ENCODE measurements at places on chromosomes 13 and 19.

DNA sequence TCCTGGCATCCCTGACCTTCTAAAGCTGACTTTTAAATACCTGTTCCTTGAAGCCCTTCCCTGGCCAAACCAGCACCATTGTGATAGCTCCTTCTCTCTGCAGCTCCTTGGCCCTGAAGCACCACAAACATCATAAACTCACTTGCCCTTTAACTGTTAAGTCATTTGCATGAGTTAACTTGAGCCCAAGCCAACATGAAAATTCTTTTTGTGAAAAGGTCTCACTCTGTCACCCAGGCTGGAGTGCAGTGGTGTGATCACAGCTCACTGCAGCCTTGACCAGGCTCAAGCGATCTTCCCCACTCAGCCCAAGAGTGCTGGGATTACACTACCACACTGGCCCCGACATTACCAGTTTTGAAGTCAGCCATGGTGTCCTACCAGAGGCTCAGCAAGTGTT, 87.8 kb downstream of the ZIC5 start:
- H3K27me3 ChIP-seq: no peaks in the 10 kb centered on the region
- peak; percentile 40 for DNase-seq
- no peak overlapping the region for H3K27ac ChIP-seq
- no peak overlapping the region for H3K4me3 ChIP-seq
- no peaks in the 10 kb centered on the region for H3K36me3 ChIP-seq

- DNase-seq: no peak
- H3K36me3 ChIP-seq: no peaks in the 10 kb centered on the region
- no peak overlapping the region for H3K27ac ChIP-seq
- H3K4me1 ChIP-seq: peaks cover 18% of the 10 kb centered on the region
- no peaks in the 10 kb centered on the region for H3K27me3 ChIP-seq
- H3K4me3 ChIP-seq: no peak overlapping the region
Measured at GRCh38 chr13:39313721-39314120, 275.5 kb downstream of the NHLRC3 start.

DNA sequence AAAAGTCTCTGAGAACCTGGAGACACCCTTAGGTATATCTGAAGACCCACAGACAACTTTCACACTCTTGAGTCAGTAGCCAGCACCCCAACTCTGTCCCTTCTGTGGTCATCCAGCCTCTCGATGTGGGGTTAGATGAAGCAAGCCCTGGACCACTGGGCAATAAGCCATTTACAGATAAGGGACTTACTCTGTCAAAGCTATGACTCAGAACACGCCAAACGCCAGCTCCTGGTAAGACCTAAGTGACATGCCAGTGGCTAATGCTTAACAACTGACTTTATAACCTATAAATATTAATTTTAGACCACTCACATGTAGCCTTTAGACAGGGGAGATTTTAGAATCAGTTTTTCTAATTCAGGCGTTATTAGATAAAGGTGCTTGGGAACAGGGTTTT, 85.7 kb downstream of the SHISA2 start:
- H3K27ac ChIP-seq: no peak overlapping the region
- no peak for DNase-seq
- H3K4me3 ChIP-seq: no peak overlapping the region
- H3K36me3 ChIP-seq: no peaks in the 10 kb centered on the region
- H3K27me3 ChIP-seq: no peaks in the 10 kb centered on the region
- H3K4me1 ChIP-seq: no peaks in the 10 kb centered on the region

GRCh38 chr19:19499272-19499995, 15.9 kb downstream of the TSSK6 start:
- H3K27me3 ChIP-seq: no peaks in the 10 kb centered on the region
- no peak overlapping the region for H3K27ac ChIP-seq
- DNase-seq: no peak
- H3K36me3 ChIP-seq: no peaks in the 10 kb centered on the region
- H3K4me1 ChIP-seq: no peaks in the 10 kb centered on the region

DNA sequence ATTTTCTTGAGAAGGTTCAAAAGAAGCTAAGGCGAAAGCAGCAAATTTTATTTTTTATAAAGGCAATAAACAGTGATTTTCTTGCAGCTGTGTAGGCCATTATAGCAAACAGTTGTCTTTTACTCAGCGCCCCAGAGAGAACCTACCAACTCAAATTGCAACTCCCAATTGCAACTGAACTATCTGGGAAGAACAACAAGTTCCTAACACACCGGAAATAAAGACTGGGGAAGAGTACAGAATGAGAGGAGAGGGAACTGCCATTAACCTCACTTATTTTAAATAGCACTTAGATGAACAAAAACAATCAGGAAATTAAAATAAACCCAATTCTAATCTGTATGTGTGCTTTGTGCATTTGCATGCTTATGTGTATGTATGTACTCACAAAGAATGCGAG, 171.1 kb downstream of the KCTD12 start:
- DNase-seq: no peak
- no peak overlapping the region for H3K4me3 ChIP-seq
- no peaks in the 10 kb centered on the region for H3K36me3 ChIP-seq
- no peaks in the 10 kb centered on the region for H3K4me1 ChIP-seq

DNA sequence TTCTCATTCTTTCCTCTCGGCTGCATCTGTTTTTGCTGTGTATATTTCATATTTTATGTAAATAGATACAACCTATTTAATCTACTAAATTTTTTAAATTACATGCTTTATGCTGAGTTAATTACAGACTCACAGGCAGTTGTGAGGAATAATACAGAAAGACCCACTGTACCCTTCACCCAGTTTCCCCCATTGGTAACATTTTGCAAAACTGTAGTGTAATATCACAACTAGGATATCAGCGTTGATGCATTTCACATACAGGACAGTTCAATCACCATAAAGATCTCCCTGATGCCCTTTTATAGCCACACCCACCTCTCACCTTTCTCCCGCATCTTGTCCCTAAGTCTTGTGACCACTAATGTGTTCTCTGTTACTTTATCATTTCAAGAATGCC, 43.5 kb downstream of the GSX1 start:
- no peaks in the 10 kb centered on the region for H3K36me3 ChIP-seq
- no peak overlapping the region for H3K4me3 ChIP-seq
- H3K27ac ChIP-seq: no peak overlapping the region
- DNase-seq: no peak

GRCh38 chr19:12159773-12160414, 3.0 kb upstream of the ZNF136 start:
- H3K4me1 ChIP-seq: peaks cover 36% of the 10 kb centered on the region
- no peaks in the 10 kb centered on the region for H3K27me3 ChIP-seq
- no peak for DNase-seq

DNA sequence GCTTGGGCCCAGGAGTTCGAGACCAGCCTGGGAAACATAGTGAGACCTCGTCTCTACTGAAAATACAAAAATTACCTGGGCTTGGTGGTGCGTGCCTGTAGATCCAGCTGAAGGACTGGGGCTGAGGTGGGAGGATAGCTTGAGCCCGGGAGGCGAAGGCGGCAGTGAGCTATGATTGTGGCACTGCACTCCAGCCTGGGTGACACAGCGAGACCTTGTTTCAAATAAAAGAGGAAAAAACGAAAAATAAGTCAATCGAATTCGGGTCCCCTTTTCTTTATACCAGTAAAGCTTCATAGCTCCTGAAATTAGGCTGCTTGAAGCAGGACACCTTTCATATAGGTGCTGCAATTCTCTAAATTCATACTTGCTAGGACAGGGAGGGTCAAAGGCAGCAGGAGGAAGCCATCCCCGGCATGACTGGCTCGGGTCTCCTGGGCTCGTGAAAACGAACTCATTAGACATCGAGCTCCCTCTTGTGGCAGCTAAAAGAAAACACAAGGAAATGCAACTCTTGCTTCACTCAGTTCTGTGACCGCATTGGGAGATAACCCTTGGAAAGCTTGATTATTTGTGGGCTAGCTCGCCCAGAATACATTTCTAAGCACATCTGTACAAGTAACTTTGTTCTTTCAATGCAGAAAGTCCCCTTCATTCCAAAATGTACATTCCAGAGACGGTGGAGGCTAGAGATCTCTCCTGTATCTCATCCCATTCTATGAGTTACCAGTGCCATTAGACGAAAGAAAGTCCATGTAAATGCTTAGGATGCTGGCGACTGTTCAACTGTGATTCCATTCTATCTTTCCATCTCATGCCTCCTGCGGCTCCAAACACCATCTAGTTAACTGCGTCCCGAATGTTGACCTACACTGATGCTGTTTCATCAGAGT, 16.8 kb downstream of the FPR2 start:
- no peak overlapping the region for H3K27ac ChIP-seq
- no peaks in the 10 kb centered on the region for H3K27me3 ChIP-seq
- no peaks in the 10 kb centered on the region for H3K4me1 ChIP-seq
- no peaks in the 10 kb centered on the region for H3K36me3 ChIP-seq
- H3K4me3 ChIP-seq: no peak overlapping the region
- DNase-seq: no peak

DNA sequence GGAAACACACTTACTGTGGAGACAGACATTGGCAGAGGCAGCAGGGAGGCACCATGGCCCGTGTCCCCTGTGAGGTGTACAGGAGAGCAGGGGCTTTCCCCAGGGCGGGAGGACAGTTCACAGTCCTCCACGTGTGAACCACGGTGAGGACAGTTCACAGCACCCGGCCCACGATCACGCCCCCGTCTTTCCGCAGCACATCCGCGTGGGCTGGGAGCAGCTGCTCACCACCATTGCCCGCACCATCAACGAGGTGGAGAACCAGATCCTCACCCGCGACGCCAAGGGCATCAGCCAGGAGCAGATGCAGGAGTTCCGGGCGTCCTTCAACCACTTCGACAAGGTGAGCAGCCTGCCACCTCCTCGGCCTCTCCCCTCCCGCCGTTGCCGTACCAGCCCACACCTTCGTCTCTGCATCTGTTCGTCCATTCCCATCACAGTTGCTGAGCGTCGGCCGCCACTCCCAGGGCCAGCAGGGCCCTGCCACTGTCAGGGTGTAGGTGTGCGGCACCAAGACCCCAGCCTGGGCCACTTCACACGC, 17.4 kb downstream of the CAPN12 start:
- no peaks in the 10 kb centered on the region for H3K27me3 ChIP-seq
- H3K27ac ChIP-seq: peak overlapping the region; percentile 9
- H3K4me1 ChIP-seq: peaks cover 14% of the 10 kb centered on the region
- H3K36me3 ChIP-seq: no peaks in the 10 kb centered on the region

DNA sequence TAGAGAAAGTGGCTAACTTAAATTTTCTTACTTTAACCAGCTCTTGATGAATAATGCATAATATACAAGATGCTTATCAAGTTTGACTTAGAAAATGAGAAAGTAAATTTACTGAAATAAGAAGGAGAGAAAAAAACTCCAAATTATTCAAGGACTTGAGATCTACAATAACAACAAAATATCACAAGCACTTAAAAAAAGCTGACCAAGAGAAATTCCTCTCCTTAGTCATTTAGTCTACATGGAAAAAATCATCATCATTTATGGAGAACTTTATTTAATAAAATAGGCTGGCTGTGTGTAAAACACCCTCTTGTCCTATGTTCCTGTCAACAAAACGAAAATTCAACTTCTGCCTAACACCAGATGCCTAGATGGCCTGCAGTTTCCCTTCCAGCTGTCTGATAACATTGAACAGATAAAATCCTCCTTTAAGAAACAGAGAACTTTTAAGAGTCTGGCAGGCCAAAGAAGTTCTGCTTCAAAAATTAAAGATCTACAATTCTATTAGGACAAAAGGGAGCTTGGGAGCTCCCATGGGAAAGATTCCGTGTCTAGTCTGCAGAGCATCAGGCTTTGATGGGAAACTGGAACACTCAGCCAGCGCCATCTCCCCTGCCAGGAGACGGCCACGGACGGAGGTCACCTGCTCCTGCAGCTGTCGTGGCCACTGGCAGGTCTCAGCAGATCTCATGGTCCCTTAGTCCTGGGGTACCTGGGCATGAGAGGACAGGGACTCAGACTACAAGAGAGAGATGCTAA, 37.9 kb upstream of the ATP11A start:
- H3K27me3 ChIP-seq: no peaks in the 10 kb centered on the region
- no peak overlapping the region for H3K27ac ChIP-seq
- H3K4me3 ChIP-seq: no peak overlapping the region
- no peak for DNase-seq

- no peak for DNase-seq
- H3K4me1 ChIP-seq: peaks cover 40% of the 10 kb centered on the region
- no peak overlapping the region for H3K4me3 ChIP-seq
- H3K36me3 ChIP-seq: no peaks in the 10 kb centered on the region
- no peaks in the 10 kb centered on the region for H3K27me3 ChIP-seq
Measured at GRCh38 chr19:7831452-7831851, 1.4 kb downstream of the EVI5L start.
